ENCODE measurements at places on chromosomes 5 and 9.

GRCh38 chr5:55407059-55407684 is 99.4 kb downstream of the MTREX start:
- DNase-seq = no peak

DNA sequence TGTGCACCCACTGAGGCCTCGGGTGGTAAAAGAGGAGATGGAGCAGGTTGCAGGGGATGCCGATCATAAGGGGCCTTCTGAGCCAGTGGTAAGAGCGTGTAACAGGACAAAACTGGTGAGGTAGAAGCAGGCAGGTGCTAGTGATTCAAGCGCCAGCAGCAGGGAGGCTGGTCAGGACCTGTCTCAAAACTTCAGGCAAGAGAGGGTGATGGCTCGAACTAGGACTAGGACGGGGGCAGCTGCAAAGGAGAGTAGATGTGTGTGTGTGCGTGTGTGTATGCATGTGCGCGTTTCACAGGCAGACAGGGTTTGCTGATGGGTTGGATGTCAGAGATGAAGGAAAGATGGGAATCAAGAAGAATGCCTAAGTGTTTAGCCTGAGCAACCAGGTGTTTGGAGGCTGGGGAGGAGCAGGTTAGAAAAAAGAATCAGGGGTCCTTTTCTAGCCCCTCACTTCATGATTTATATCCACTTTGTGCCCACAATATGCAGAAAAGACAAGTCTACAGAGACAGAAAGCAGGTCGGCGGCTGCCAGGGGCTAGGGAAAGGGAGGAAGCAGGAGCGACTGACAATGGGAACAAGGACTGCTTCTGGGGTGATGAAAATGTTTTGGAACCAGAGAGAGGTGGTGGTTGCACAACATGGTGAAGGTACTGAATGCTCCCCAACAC is 15.2 kb downstream of the HRH2 start:
- DNase-seq = no peak

DNA sequence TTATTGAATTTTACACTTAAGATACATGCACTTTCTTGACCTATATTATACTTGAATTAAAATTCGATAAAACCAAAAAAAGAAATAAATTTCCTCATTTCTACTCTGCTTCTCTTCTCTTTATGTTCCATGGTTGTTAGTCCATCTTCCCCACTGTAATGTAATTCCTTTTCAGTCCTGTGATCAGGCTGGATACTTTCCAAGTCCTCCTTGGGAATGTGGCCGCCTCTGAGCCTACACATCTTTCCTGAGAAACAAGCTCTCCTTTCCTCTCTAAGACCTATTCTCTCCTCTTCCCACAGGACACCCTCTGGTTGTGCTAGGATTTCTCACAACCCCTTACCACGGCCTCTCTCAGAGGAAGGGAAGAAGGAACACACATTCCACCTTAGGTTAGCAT is 285.1 kb downstream of the DNAH5 start:
- DNase-seq = no peak

DNA sequence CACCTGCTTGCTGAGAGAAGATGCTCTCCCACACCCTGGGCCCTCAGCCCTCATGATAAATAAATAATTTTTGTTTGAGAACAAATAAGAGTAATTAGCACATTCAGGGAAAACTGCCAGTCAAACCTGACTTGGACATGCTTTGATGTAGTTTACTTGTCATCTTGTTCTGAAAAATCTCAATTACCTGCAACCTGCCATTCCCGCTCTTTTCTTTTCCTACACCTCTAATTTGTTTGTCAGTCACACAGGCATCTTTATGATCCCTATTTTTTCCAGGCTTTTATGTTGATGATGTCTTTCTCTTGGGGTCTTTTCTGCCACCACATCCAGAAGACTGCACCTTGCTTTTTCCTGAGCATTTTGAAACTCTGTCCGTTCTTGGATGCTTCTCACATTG is 28.6 kb upstream of the TGFBI start:
- DNase-seq = no peak

GRCh38 chr5:1035421-1036405 is 27.1 kb downstream of the NKD2 start:
- no peak for DNase-seq

DNA sequence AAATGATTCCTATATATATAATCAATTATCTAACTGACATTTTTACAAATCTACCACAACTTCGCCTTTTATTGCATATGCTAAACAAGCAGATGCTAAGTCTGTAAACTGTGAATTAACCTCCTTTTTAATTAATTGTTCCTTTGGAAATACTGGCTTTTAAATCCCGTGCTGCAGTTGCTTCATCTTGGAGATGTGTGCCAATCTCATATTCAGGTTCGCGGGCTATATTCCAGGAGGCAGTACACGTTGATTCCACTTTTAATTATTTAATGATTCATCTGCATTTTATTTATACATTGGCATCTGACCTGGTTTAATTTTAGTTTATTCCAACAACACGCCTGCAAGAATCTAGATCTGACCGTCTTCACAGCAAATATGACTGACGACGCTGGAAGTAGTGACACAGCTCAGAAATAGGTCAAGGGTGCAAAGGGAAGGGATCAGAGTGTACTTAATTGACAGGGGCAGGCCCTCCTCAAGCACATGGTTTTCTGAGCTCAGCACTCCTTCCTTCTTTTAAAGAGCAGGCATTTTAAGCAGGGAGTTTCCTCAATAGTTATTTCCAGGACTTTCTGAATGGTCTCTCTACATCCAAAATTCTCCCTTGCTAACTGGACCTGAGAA is 125.2 kb downstream of the GLIS3 start:
- DNase-seq = no peak

DNA sequence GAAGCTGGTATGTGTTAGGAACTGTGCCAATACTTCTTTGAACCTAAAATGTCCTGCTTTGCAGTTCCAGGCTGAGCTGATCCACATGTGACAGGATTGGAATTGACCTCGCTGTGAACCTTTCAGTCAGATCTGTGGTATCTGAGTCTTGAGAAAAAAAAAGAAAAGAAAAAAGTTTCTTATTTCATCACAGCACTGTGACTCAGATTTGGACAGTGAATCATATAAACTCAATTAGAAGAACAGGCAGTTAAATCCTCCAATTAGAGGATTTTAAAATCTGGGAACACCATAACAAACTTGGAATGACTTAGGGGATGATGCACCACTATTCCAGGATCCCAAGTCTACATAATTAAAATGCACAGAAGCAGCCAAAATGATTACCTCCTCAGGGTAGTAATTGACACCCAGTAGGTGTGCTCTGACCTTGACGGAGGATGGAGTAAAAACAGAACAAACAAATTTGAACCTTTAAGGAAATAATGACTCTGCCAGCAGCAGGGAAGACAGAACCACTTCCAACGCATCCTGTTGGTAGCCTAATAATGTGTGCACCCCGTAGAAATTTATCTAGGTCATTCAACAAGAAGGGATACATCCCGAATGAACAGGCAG is 57.8 kb upstream of the RAI14 start:
- peak; percentile 43 for DNase-seq

- no peak for DNase-seq
Observed at GRCh38 chr5:58842852-58843251, 260.0 kb downstream of the RAB3C start.

DNA sequence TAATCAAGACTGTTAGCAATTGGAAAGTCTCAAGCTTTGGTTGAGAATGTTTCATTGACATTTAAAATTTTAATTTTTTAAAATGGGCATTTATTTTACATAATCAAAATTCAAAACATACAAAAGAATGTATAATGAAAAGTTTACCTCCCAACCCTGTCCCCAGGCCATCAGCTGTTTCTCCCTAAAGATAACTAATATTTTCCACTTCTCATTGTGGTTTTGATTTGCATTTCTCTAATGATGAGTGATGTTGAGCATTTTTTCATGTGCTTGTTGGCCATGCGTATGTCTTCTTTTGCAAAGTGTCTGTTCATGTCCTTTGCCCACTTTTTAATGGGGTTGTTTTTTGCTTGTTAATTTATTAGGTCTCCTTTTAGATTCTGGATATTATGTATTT is 11.4 kb upstream of the MACIR start:
- DNase-seq = no peak

DNA sequence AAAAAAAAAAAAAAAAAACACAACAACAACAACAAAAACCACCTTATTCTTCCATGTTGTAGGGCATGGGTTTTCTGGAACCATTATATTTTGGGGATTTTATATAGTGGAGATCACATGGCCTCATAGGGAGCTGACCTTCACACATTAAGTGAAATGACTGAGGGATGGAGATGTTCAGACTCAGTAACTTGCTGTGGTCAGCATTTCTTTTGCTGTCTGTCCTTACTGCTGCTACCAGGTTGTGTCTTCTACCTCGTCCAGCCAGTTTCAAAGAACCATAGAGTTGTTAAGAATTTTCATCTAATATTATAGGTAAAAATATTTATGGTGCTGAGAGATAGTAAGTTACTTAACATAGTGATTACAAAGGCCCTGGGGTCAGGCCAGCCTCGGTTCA is 107.6 kb downstream of the PDE8B start:
- no peak for DNase-seq

- DNase-seq = no peak
Observed at GRCh38 chr9:110864011-110864410, 174.3 kb downstream of the LPAR1 start.

DNA sequence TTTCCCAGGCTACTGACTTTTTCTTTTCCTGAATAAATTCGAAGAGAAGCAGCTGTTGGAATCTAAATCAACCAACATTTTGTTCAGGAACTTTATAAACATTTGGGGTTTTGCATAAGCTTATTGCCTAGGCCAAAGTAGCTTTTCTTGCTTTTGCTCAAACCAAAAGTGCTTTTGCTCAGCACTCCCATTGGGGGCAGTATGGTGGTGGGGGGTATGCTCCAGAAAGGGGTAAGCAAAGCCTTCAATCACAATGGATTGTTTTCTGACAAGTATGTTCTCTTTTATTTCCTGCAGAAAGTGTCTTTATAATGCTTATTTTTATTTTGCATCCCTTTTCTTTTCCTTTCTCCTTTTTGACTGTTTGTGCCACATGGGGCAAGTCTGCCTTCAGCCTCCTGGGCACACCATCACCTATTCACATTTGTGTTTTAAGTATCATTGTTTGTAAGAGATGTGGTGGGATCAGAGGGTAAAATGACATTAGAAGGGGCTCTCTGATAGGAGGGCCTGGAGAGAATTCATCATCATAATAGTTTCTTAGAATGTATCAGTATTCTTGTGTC is 86.0 kb downstream of the PRDM6 start:
- no peak for DNase-seq

- DNase-seq = peak; percentile 46
Observed at GRCh38 chr9:91433180-91433579, 9.5 kb upstream of the NFIL3 start.

GRCh38 chr5:77210091-77210963 is at the start of gene PDE8B:
Gene PDE8B, plus strand, starts transcription at chr5:77210680. Its CDS starts 246 bp downstream, at chr5:77210926.
- no peak for DNase-seq

DNA sequence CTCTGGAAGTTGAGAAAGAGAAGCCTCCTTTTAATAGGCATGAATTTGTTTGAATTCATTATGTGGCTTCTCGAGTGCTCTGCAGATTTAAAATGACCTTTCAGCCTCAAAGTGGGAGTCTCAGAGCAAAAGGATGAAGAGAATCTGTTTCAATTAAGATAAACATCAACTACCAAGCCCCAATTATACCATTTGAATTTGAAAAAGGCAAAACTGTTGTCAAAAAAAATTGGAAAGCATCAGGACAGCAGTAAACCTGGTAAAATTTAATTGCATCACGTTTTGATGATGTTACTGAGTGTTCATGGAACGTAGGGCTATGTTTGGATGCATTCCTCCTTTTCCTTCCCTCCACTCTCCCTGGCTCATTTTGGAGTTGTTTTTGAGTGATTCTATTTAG is 637.2 kb downstream of the PDE4D start:
- no peak for DNase-seq

GRCh38 chr5:58767104-58767503 is 184.2 kb downstream of the RAB3C start:
- DNase-seq = no peak

Measured in T1000 (cell line).